ENCODE measurements at places on chromosomes 3 and 15. TPM values are rescaled to one million over a fixed set of nuclear protein-coding genes. Genes with fewer than 3 reads are reported as not detected.

The BAHD1 gene
- total RNA-seq: 26.5 TPM

The GOLGA8Q gene
- 1.4 TPM for total RNA-seq

The C2CD4A gene
- not detected for total RNA-seq

The RNU5B-1 gene
- not detected for total RNA-seq

The IL17RE gene
- total RNA-seq: 0.78 TPM

DNA sequence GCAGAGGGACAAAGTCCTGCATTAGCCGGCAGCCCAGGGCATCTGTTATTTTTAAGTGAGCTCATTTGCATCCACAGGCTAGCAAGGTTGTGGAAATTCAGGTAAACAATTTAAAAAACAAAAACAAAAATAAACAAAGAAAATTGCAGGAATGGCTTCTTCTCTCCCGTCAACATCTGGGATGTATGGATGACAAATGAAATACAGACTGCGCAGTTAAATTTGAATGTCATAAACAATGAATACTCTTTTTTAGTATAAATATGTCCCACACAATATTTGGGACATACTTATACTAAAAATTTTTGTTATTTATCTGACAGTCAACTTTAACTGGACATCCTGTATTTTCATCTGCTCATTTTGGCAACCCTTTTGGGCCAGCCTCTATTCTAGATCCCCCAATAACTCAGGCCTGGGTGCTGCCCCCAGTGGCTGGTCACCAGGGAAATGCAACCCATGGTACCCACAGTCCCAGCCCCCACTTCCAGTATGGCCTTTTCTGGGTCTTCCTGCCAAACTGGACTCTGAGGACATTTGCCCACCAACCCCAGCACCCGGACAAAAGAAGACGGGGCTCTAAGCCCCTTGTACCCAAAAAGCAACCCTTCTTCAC lies 12.7 kb downstream of the GRM2 start:
- DNase-seq: no peak

The UBE2E2 gene
- 6.3 TPM for total RNA-seq

The RAB6B gene
- total RNA-seq: 7.6 TPM

The PLA2G4F gene
- total RNA-seq: not detected

DNA sequence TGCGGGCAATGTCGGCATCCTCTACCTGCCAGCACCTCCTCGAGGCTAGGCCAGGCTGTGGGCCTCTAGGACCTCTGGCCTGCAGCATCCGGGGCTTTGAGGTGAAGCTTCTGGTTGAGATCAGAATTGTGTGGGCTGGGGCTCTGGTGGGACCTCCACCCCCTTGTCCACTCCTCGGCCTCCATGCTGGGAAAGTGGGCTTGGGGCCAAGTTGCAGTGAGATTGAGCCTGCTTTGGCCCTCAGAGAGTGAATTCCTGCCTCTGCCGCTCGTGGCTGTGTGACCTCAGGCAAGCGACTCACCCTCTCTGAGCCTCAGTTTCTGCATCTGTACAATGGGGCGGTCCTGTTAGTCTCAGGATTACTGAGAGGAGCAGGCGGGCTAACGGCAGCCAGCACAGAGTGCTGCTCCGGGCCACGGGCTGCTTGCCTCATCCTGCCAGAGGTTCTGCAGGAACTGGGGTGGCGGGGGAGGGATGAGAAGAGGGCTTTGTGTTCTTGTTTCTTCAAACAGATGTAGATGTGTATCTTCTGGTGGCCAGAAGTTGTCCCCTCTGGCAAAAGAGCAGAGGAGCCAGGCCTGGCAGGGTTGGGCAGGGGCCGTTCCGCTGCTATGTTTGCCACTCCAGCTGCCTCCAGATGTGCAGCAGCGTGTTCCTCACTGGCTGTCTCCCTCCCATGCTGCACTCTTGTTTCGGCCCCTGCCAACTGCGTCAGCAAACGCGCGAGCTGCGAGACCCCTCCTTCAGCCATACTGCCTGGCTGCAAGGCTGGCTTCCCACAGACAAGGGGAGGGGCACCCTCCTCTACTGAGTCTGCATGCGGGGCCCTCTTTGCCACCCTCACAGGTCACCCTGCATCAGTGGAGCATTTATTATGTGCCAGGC lies 33.7 kb downstream of the FBLN2 start:
- no peak for DNase-seq

The SLC22A14 gene
- not detected for total RNA-seq

- no peak for DNase-seq
These were observed 124.9 kb downstream of the FBN1 start for GRCh38 chr15:48520376-48521155.

GRCh38 chr3:117798221-117798620 lies 1088.6 kb downstream of the TUSC7 start:
- no peak for DNase-seq

- no peak for DNase-seq
These were observed 625.4 kb downstream of the ZPLD1 start for GRCh38 chr3:103060242-103060641.

The CLCN2 gene
- 6.9 TPM for total RNA-seq

DNA sequence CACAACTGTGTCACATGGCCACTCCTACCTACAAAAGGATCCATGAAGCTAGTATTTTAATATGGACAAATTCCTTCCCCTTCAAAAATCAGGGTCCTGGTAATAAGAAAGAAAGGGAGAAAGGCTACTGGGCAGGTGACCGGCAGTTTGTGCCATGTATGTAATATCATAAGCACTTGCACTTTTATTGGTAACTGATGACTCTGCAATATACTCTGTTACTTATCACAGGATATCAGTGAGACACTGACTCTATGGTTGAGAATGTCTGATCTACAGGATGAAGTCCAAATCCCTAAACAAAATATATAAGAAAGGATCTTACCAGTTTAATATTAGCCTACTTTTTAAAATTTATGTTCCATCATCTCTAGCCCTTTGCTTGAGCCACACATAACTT lies 315.2 kb downstream of the AGBL1 start:
- no peak for DNase-seq

All from activated T-helper 2 cell treated with anti-CD3 and anti-CD28 coated beads, Interferon-gamma antibody, Interleukin-2, Interleukin-4, amounts not matched to agents 10 μg/mL and 5 μg/mL and 100 μg/mL, durations not matched to agents 14 hours and 24 hours and 36 hours (primary cell).